ENCODE measurements at places on chromosomes 7 and 10. TPM values are rescaled to one million over a fixed set of nuclear protein-coding genes. Genes with fewer than 3 reads are reported as not detected.

Gene POLD2
- total RNA-seq = 305 TPM

Gene SPDYE1
- not detected for total RNA-seq

Gene GPR15LG
- total RNA-seq = not detected

Gene TMEM178B
- total RNA-seq = 0.75 TPM

Gene GNGT1
- not detected for total RNA-seq

Gene FAM13C
- total RNA-seq = not detected

Gene RET
- total RNA-seq = 0.04 TPM

Gene CFAP43
- total RNA-seq = not detected

Gene HGF
- total RNA-seq = not detected

Gene PDE1C
- not detected for total RNA-seq

Gene SPAM1
- not detected for total RNA-seq

Gene COBL
- not detected for total RNA-seq

Gene OPN1SW
- not detected for total RNA-seq

Gene ZNF425
- 1.4 TPM for total RNA-seq

Gene ANLN
- 40.3 TPM for total RNA-seq

Gene TMEM176A
- total RNA-seq = not detected

Gene DNAJC1
- 30.1 TPM for total RNA-seq

Gene NEURL1
- total RNA-seq = 1.9 TPM
